ENCODE measurements at places on chromosomes 3 and 15.

DNA sequence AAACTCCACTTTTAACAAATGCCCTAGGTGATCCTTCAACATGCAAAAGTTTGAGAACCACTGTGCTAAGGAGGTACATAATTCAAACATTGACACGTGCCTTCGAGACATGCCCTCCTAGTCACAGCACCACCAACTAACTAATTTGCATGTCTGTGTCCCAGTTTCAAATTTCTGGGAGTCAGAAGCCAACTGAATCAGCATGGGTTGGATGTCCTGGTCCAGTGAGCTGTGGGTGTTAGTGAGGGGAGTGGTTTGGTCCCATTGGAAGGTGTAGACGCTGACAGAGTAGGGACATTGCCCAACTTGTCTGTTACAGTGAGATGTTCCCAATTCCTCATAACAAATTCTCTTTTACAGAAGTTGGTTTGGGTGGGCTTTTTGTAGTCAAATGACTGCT is 67.3 kb upstream of the ADPGK start:
- no peak overlapping the region for H3K27ac ChIP-seq
- H3K4me1 ChIP-seq = no peaks in the 10 kb centered on the region
- H3K27me3 ChIP-seq = no peaks in the 10 kb centered on the region
- H3K4me3 ChIP-seq = no peak overlapping the region

DNA sequence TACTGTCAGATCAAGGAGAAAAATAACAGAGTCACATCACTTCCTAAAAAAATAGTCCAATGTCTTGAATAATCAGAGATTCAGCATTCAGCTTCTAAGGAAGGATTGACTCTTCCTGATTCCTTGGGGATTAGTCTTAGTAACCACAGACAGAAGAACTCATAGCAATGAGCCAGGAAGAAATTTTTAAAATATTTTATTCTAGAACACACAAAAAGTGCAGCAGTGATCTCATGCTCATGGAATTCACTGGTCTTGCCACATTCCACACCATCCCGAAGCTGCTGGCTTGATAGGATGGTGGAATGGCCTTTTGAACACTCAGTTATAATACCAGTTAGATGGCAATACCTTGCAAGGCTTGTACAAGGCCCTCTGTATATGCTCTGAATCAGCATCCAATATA is 43.0 kb upstream of the ABI3BP start:
- no peak for DNase-seq
- H3K36me3 ChIP-seq = no peaks in the 10 kb centered on the region
- no peak overlapping the region for H3K4me3 ChIP-seq
- H3K4me1 ChIP-seq = peaks cover 3% of the 10 kb centered on the region
- H3K27ac ChIP-seq = no peak overlapping the region

DNA sequence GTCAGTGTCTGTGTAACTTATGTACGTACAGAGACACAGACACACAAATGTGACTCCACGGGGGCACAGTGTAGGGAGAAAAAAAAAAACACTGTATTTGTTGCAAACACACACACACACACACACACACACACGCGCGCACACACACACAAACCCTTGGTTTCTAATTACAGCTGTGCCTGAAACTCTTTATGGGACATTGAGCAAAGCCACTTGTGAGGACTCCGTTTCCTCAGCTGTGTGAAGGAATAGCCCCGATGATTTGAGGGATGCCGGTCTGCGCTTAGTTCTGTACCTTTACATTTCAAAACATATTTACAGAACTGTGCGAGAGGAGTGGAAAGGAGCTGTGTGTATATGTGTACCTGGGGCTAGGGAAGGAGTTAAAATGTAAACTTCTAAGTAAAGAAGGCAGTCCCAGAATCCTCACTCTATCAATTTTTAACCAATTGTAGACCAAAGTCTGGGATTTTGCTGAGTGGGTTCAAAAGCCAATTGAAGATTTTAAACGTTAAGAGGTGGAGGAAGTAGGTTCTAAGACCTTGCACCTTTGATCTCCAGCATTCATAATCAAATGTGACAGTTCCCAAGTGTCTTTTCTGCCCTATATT is 5.3 kb upstream of the BCL6 start:
- DNase-seq = no peak
- peaks cover 9% of the 10 kb centered on the region for H3K4me1 ChIP-seq
- no peaks in the 10 kb centered on the region for H3K36me3 ChIP-seq
- no peak overlapping the region for H3K27ac ChIP-seq
- H3K27me3 ChIP-seq = no peaks in the 10 kb centered on the region

- H3K4me1 ChIP-seq = no peaks in the 10 kb centered on the region
- no peak overlapping the region for H3K4me3 ChIP-seq
- no peak overlapping the region for H3K27ac ChIP-seq
- H3K27me3 ChIP-seq = no peaks in the 10 kb centered on the region
- H3K36me3 ChIP-seq = no peaks in the 10 kb centered on the region
Measured at GRCh38 chr15:57792724-57793449, 86.4 kb downstream of the POLR2M start.

GRCh38 chr15:31252171-31252785 is 74.4 kb upstream of the KLF13 start:
- no peaks in the 10 kb centered on the region for H3K36me3 ChIP-seq
- no peak overlapping the region for H3K27ac ChIP-seq
- peaks cover 6% of the 10 kb centered on the region for H3K4me1 ChIP-seq
- no peaks in the 10 kb centered on the region for H3K27me3 ChIP-seq
- no peak overlapping the region for H3K4me3 ChIP-seq
